ENCODE measurements at places on chromosomes 2 and 18.

GRCh38 chr2:53654396-53654795 is 113.2 kb upstream of the CHAC2 start:
- no peak for DNase-seq

DNA sequence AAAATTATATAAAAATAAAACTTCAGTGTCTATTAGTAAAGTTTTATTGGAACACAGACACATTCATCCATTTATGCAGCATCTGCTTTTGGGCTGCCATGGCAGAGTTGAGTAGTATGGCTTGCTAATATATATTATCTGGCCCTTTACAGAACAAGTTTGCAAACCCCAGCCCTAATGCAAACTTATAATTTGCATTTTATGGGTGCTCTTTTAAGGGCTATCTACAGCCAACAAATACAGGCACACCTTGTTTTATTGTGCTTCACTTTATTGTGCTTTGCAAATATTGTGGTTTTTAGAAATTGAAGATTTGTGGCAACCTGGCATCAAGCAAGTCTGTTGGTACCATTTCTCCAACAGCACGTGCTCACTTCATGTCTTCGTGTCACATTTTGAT is 35.2 kb upstream of the DLX2 start:
- DNase-seq, result no peak

DNA sequence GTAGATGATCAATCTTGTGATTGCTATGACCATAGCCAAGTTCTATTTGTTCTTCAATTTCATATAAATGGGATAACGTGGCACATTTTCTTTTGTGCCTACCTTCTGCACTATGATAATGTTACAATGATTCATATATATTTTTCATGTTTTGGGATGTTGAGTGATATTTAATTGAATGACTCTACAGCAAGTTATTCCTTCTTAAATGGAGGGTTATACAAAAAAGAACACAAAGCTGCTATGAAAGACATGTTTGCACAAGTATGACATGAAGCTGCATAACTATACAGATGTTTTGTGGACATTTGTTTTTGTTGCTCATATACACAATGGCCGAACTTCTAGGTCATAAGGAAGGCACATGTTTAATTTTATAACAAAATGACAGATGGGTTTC is 356.2 kb downstream of the CBLN2 start:
- no peak for DNase-seq

- no peak for DNase-seq
These were observed 278.6 kb downstream of the DSC3 start for GRCh38 chr18:30763902-30764350.

DNA sequence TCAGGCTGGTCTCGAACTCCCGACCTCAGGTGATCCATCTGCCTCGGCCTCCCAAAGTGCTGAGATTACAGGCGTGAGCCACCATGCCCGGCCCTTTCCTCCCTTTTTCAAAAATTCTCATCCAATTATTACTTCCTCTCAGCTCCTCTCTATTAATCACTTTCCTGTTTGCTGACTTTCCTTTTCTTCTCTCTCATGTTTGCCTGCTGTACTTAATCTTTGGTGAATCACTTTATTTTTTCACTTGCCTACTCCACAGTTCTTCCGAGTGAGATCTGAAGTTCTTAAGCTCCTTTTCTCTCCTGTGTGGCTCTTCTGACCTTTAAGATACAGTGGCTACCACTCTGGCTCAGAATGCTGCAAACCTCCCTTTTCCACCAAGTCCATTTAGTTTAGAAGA is 126.3 kb upstream of the SERTAD2 start:
- DNase-seq, result no peak

- no peak for DNase-seq
These were observed 81.6 kb downstream of the LRRFIP1 start for GRCh38 chr2:237708961-237709360.

DNA sequence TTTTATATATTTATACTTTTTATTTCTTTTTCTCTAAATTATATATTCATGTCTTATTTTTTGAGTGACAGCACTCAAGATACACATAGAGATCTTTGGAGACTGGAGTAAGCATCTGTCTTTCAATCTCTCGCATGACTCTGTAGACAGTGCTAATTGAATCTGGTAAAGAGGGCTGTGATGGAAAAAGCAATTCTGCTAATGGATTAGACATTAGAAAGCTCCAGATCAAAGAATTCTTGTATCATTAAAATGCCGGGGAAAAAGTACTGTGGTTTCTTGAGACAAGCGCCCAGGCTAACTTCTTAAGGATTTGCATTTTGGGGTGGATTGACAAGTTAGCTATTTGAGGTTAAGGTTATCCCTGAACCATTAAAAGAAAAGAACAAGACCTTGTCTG is 383.1 kb upstream of the TNP1 start:
- DNase-seq, result no peak

GRCh38 chr2:71857636-71858035 is 290.0 kb downstream of the CYP26B1 start:
- no peak for DNase-seq

- no peak for DNase-seq
These were observed 140.4 kb upstream of the VRK2 start for GRCh38 chr2:57906152-57906732.

DNA sequence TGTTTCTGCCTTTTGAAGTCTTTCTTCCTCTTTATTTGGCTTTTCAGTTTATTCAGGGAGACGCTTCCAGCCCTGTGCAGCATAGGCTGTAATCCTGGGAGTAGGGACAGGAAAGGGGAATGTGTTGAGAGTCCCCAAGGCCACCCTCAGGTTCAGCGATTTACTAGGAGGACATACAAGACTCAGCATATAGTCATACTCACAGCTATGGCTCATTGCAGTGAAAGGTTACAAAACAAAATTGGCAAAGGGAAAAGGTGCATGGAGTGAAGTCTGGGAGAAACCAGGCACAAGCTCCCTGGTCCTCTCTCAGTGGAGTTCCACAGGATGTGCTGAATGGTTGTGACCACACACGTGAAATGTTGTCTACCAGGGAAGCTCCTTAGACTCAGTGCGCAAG is 49.6 kb upstream of the ZNF638 start:
- DNase-seq, result no peak

DNA sequence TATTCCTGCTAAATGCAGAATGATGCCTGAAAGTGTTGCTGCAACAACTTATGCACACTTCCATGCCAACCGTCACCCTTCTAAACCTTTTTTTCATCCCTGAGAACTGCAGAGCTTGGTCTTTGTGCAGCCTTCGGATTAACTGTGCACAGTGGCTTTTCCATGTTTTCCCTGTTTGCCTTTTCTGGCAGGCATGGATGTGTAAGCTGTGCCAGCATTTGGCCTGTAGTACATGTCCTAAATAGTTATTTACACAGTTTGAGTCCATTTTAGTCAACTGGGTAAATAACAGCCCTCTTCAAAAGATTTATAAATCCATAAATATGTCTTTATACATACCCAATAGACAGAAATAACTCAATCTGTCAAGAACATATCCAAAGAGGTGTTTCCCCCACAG is 31.5 kb downstream of the MEIS1 start:
- no peak for DNase-seq

- DNase-seq, result no peak
These were observed 834.4 kb upstream of the NRXN1 start for GRCh38 chr2:51866361-51866760.

Data from stimulated activated CD4-positive, alpha-beta T cell treated with anti-CD3 and anti-CD28 coated beads, TNF-alpha, amount 100 ng/mL, for 1 hour (primary cell).